ENCODE measurements at places on chromosomes 1 and 21. TPM values are rescaled to one million over a fixed set of nuclear protein-coding genes. Genes with fewer than 3 reads are reported as not detected.

GRCh38 chr1:159185121-159185520, 13.7 kb downstream of the CADM3 start:
- DNase-seq: no peak

DNA sequence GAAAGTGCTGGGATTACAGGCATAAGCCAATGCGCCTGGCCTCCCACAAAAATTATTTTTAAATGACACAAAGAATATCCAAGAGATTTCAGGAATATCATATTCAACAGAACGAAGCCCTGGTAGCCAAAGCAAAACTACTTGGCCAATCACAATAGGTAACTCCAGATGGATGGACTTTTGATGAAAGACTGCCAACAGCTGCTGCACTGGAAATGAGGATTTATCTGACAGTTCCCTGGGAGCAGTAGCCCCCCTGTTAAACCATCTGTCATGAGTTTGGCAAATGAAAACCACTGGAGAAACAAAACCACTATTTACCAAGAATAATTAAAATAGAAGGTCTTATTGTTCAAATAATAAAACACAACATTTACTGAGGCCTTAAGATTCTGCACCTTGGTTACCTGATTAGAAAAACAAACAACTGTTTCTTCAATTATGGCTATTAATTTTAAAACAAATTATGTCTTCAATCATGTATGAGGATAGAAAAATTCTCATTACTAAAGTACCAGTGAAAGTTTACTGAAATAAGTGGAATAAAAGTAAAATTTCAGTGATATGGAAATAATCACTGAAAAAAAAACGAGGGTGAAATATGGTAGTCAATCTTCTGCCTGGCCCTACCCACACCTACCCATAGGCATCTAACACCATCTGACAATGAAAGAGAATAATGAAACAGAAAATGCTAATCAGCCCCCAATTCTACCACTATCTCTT, 34.3 kb upstream of the PSMG1 start:
- DNase-seq: no peak

- DNase-seq: no peak
These were observed 72.9 kb downstream of the SYT6 start for GRCh38 chr1:114080511-114081436.

DNA sequence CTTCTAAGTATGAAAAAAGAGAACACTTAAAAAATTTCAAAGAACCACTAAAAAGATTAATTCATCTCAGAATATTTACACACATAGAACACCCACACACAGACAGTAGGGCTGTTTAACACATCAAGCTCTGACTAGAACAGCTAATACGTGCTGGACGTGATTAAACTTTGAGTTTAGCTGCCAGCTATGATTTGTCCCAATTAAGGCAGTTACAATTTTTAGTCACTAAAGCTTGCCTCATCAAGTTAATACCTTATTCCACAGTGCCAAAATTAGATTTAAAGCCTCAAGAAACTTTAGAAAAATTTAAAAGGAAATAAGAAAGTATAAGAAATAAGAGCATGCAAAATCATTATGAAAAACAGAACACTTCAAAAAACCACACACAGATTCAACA, 18.9 kb downstream of the SLC16A1 start:
- DNase-seq: no peak

GRCh38 chr1:229716704-229717103, 90.7 kb downstream of the URB2 start:
- no peak for DNase-seq

- DNase-seq: peak; percentile 29
These were observed at the start of gene PTGER3 for GRCh38 chr1:71047635-71048607. PTGER3 (minus strand) TSS chr1:71047816; CDS start chr1:71047577, 239 bp downstream.

DNA sequence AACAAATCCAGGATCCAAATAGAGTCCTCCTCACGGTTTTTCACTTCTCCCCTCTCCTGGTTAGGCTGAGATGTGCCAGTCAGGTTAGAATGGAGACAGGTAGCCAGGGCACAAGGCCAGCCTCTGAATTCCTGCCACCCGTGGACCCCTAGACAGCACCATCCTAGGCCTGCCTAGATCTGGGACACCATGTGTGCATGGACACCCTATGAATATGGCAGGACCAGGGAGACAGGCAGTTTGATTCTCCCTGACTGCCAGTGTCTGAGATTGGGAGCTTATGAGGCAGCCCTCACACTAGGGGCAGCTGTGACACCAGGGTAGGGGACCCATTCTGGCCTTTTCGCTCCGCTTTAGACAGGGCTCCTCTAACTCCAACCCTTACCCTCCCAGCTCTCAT, 7.5 kb downstream of the AVPR1B start:
- no peak for DNase-seq

- DNase-seq: no peak
These were observed 34.3 kb upstream of the CCDC27 start for GRCh38 chr1:3717715-3718601.

DNA sequence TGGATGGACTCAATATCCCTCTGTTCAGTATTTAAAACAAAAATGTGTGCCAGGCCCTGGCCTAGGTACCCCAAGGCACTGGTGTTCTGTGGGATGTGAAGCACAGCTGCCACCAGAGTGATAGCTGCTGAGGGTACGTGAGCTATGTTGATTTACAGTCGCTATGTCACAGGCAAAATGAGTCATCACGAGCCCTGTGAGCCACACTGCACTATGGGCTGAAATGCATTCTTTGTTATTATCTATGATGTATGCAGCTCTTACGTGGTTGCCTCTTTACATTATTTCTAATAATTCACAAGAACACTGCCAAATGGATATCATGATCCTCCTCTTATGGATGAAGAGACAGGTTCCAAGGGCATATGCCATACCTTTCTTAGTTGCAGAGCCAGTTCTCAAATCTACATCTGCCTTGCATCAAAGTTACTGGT, 2.1 kb downstream of the TEX38 start:
- no peak for DNase-seq

GRCh38 chr1:61808968-61809367, 66.7 kb downstream of the PATJ start:
- DNase-seq: no peak

- DNase-seq: no peak
These were observed 124.4 kb upstream of the IRF2BP2 start for GRCh38 chr1:234734412-234734835.

- no peak for DNase-seq
These were observed 1.6 kb downstream of the PIK3CD start for GRCh38 chr1:9653210-9653490.

DNA sequence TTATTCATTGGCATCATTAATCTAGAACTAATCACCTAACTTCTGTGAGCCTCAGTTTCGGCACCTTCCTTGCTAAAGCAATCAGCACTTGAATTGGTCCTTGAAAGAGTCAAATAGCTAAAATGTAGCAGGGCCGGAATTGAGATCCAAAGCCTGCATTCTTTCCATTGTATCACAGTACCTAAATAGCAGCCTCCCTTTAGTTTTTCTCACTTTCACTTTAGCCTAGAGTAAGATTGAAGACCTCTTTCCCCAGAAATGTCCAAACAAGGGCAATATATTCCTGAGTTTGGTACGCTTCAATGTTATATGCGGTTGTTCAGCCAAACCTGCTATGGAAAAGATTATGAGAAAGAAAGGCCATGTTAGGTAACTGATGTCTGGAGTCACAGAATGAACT, 121.9 kb upstream of the BMP8A start:
- no peak for DNase-seq

GRCh38 chr1:87760654-87761053, 432.0 kb downstream of the LMO4 start:
- no peak for DNase-seq

DNA sequence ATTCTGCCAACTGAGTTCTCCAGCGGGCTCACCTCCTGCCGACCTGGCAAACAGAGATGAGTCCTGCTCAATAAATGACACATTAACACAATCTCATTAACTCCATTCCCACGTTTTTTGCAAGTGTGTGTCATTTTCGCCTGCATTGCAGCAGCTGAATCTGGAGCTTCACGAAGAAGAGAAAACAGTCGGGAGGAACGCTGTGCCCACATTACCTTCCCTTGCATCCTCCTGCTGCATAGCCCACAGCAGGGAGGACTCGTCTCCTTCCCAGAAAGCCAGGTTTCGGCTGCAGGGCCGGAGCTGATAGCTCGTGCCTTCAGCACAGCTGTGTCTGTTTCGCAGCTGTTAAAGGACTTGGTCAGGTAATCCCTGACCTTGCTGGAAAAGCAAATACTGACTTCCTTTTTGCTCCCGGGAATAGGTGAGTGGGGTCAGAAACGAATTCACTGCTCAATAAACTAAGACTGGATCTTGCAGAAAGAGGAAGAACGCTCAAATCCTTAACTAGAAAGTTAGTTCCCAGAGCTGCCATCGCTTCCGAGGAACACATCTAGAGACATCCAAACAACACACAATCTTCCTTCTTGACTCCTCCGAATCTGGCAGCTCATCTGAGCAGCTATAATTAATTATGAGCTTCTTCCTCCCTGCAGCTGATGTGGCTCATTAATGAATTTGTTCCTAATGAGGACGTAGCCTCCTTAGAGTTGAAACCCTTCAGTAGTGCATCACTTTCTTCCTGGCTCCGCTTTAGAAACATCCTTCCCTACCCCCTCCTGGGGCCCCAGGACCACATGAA, 33.0 kb downstream of the KANK4 start:
- no peak for DNase-seq

GRCh38 chr1:201593200-201593921, 54.4 kb downstream of the NAV1 start:
- no peak for DNase-seq

GRCh38 chr1:37096523-37096922, 62.2 kb upstream of the GRIK3 start:
- no peak for DNase-seq

DNA sequence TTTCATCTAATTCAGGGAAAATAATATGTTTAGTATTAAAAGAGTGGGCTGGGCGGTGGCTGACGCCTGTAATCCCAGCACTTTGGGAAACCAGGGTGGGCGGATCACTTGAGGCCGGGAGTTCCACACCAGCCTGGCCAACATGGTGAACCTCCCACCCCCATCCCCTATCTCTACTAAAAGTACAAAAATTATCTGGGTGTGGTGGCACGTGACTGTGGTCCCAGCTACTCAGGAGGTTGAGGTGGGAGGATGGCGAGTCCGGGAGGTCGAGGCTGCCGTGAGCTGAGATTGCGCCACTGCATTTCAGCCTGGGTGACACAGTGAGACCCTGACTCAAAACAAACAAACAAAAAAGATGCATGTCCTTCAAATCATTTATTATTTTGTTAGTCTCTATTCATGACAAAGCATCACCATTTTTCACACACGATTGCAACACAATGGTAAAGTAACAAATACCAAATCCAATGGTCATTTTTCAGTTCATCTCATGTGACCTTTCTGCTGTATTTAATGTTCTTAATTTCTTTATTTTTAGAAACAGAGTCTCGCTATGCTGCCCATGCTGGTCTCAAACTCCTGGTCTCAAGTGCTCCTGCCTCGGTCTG, 1.0 kb downstream of the MSH4 start:
- DNase-seq: no peak

Gene TOMM20
- total RNA-seq: 205 TPM

Gene DESI2
- total RNA-seq: 37.9 TPM

Gene C1orf185
- not detected for total RNA-seq

Gene CYP2J2
- total RNA-seq: 0.82 TPM

Gene GLUL
- 289 TPM for total RNA-seq

Gene LRRC39
- total RNA-seq: 9.0 TPM

Gene LAMB3
- total RNA-seq: 0.82 TPM

All from frontal cortex (tissue), 4 donors.